Stimulated activated CD4-positive, alpha-beta T cell treated with anti-CD3 and anti-CD28 coated beads, TNF-alpha, amount 100 ng/mL, for 1 hour (primary cell): ENCODE measurements at places on chromosomes 2 and 18.

DNA sequence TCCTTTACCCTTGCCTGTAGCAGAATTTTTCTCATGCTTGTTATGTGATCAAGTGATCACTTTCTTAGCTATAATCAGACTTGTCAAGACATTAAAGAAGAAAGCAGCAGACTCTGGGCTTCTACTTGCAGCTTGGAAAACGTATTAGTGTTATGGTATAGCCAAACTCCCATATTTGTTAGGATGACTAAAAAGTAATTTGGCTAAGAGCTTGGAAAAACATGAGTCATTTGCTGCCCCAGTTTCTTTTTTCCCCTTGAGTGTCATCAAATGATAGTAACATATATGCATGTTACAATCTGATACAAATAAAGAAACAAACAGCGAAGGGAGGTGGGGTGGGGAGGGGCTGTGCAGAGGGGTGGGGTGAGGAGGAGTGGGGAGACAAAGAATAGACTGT lies 155.5 kb downstream of the IKZF2 start:
- DNase-seq: no peak

DNA sequence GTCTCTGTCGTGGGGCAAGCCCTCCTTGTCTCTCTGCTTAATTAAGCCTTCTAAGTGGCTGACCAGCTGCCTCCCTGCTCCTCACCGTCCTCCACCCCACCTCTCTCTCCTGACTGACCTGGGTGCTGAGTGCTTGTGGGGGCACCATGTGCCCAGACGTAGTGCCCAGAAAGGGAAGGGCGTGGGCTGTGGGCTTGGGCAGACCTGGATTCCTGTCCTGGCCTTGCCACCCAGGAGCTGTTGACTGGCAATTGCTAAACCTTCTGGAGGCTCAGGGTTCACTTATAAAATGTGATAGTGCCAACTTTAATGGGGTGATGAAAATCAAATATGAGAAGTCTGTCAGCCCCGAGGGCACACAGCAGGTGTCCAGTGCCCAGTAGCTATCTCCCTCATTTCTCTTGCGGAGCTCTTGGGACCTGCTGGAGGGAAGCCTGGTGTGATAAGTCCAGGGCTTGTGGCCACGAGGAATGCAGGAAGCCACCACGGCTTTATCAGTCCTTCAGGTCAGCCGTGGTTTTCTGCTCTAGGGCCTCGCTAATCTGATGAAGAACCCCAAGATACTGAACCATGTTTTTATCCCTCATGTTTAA lies 22.0 kb upstream of the INHBB start:
- no peak for DNase-seq

- DNase-seq: no peak
Observed at GRCh38 chr2:226440127-226440918, 359.3 kb downstream of the IRS1 start.

GRCh38 chr2:43408407-43409160 lies 182.2 kb upstream of the ZFP36L2 start:
- no peak for DNase-seq

DNA sequence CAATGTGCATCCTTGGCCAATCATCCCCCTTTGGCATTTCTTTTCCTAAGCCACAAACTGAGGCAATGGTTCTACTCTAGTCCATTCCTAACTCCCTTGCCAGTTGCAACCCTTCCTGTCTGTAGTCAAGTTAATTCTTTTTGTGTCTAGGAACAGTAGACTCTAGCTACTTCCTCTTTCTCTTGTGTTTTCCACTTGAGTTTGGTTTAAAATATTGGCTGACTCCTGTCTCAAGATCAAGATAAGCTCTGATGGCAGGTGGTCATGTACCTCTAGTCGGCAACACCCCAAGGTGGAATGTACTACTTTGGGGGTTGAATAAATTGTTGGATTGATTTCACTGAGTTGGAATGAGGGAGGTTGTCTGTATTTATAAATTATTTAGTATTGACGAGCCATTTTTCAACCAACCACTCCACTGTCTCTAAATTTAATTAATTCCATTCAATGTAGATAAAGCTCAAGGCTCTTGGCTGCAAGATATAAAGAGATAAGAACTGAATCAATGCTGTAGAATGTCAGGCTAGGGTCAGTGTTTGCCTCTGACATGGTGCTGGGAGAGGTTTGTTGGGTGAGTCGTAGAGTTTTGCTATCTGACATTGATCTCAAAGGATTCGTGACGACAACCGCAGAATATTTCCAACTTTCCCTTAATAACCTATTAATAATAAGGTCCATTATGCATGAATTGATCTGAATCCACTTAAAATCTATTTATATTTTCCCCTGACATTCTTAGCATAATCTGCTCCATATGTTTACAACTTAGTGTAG lies 188.7 kb upstream of the APCDD1 start:
- no peak for DNase-seq

DNA sequence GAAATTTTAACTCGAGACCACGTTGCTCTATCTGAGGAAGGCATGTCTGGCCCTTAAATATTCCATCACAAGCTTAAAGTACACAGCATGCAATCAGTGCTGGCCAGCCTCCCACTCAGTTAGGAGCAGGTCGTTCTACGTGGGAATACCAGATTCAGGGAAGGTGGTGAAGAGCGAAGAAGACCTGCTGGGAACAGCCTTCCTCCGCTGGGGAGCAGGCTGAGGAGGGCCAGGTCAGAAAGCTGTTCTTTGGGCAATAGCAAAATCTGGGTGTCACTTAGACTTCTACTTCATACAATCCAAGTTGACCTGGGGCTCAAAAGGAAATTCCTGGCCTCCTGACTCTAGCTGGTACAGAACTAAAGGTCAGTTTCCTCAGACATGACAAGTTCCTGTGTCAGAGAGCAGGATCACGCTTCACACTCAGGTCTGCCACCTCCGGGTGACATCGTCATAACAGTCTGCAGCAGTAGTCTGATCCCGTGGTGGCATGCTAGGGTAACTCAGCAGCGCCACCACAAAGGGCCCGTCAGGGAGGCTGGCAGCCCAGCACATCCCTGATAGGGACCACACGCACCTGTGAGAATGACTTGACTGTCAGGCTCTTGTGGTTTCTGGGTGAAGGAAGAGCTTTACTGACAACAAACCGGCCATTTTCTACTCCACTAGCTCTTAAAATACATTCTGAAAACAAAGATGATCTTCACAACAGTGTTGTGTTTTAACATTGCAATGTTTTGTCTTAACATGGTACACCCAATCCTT lies 35.2 kb upstream of the NAPG start:
- no peak for DNase-seq

- no peak for DNase-seq
Observed at GRCh38 chr2:193679847-193680246, 1485.1 kb upstream of the TMEFF2 start.

DNA sequence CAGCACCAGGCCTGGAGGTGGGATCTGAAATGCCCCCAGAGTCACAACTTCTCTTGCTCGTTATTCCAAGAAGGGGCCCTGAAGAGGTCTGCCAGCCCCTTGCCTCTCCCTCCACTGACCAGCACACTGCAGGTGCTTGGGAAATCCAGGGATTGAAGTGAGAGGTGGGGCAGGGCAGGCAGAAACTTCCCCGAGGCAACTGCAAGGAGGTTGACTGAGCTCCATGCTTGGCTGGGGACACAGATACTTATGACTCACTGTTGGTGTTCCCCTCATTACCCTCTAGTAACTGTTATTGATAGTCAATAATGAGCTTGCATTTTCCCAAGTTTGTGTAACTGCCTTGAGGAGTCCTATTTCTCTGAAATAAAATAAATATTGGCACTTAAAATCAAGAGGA lies 47.5 kb downstream of the MARCO start:
- DNase-seq: no peak

DNA sequence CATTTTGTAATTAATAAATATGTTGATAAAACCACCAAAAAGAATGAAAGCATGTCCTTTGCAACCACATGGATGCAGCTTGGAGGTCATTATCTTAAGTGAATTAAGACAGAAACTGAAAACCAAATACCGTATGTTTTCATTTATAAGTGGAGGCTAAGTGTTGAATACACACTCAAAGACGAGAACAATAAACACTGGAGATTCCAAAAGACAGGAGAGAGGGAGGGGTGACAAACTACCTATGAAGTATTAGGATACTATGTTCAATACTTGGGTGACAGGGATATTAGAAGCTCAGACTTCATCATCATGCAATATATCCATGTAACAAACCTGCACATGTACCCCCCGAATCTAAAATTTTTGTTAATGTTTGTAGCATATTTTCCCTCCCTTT lies 7.0 kb downstream of the ERLEC1 start:
- no peak for DNase-seq

DNA sequence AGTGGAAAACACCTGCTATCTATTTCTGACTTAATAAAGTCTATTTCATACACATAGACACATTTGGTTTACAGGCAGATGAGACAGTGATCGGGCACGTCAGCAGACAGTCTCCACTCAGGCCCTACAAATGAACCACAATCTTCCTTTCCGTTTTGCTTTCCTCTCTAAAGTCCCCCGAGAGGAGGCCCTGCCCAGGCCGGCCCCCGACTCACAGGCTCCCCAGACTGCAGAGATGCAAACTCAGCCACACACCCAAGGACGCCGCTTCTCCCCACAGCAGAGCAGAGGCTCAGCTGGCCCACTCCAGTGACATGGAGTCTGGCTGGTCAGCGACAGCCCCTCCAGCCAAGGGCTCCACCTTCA lies 9.3 kb upstream of the MTERF4 start:
- DNase-seq: no peak

GRCh38 chr2:10281891-10282290 lies 20.8 kb upstream of the HPCAL1 start:
- DNase-seq: no peak

DNA sequence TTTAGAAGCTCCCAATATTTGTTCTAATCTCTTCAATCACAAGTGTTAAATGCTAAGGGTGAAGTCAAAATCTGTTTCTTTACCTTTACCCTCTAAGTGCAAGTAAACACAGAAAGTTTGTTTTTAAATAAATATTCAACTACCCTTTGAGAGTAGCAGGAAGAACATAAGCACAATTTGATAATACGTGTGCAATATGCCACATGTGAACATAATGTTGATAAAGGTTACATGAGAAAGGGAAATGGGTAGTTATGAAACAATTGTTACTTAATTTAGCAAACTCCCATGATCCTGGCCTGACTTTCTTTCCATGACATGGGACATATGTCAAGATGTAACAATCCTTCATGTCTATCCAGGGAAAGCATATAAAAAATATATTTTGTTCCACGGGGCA lies 7.1 kb downstream of the SPRED2 start:
- no peak for DNase-seq

DNA sequence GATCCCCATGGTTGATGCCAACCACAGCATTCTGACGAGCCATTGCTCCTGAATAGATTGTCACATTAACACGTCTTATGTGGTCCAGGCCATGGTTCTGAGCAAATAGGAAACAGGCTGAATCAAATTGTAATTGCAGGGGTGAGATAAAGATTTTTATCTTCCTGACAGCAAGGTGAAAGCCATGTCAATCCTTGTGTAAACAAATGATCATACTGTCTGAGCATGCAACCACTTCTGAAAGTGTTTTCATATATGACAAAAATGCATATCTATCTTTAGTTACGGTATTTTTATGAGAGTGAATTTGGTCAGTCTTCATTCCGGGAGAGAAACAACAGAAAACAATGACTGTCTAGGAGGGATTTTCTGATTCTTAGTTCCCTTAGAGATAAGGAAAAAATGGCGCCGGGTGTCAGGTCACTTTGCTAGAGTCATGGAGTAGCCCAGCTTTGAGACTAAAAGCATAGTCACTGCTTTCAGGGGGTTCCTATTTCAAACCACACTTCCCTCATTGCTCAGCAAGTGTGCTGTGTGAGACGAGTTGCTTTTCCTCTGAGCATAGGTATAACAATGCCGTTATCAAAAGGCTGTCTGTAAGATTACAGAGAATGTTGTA lies 958.9 kb downstream of the DCDC2C start:
- DNase-seq: no peak

GRCh38 chr2:207223051-207223450 lies 57.3 kb upstream of the KLF7 start:
- no peak for DNase-seq

- DNase-seq: no peak
Observed at GRCh38 chr2:44941551-44942234, at the start of gene SIX3. TSS of gene SIX3 (plus strand) at chr2:44941702. CDS start at chr2:44942105, 403 bp downstream.

DNA sequence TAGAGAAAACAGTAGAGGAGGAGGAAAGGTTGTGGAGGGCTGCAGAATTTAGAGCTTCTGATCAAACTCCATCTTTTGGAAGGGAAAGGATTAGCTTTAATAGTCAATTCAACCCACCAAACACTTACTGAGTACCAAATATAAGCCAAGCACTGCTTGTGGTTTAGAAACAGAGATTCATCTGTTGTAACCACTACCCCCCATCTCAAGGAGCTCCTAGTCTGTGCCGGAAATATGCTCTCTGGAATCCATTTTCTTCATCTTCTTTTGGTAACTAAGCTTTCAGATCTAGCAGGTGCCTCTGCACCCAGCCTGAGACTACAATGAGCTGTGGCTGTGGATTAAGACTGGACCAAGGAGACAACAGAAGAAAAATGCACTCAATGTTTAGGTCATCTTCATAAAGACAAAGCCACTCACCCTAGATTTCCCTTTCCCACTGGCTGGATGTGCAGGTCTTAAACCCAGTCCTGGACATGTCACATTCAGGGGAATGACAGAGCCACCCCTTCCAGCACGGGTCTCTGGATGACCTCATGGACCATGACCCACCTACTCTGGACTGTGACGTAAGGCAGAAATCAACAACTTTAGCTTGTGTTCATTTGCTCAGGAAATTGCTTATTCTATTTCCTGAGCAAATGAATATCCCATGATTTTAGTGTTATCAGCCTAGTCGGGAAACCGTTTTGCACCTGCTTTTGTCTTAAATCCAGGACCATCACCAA lies 52.9 kb downstream of the EPB41L3 start:
- DNase-seq: no peak

DNA sequence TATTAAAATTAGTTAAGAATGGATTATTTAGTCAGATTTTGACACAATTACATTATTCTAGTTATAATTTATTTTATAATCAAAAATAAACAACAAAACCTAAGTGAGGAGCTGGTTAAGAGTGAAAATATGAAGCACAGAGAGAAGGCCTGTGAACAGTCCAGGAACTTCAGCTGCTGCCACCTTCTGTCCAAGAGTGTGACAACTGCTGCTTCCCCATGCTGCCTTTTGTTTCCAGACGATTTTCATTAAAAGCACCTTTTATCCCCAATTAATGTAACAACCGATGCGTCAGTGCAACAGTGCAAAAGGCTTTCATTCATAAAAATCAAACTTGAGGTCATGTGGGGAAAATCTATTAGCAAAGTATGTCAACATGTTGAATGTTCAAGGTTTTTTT lies 363.6 kb downstream of the CTNNA2 start:
- no peak for DNase-seq

DNA sequence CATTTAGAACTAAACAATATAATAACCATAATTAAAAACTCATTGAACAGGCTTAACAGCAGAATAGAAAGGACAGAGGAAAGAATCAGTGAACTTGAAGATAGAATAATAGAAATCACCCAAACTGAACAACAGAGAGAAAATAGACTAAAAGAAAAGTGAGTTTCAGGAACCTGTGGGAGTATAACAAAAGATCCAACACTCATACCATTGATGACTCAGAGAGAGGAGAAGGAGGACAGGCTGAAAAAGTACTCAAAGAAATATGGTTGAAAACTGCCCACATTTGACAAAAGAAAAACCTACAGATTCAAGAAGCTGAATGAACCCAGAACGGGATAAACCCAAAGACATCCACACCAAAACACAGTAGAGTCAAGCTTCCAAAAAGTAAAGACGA lies 54.2 kb upstream of the FMNL2 start:
- DNase-seq: no peak
